ENCODE measurements at places on chromosomes 1 and 21.
A peak's percentile ranks its signal among the peaks of the same experiment; 100 is the strongest.

GRCh38 chr1:164583835-164584539, 25.0 kb downstream of the PBX1 start:
- no peak for DNase-seq

GRCh38 chr1:182110635-182111034, 49.1 kb upstream of the ZNF648 start:
- no peak for DNase-seq

DNA sequence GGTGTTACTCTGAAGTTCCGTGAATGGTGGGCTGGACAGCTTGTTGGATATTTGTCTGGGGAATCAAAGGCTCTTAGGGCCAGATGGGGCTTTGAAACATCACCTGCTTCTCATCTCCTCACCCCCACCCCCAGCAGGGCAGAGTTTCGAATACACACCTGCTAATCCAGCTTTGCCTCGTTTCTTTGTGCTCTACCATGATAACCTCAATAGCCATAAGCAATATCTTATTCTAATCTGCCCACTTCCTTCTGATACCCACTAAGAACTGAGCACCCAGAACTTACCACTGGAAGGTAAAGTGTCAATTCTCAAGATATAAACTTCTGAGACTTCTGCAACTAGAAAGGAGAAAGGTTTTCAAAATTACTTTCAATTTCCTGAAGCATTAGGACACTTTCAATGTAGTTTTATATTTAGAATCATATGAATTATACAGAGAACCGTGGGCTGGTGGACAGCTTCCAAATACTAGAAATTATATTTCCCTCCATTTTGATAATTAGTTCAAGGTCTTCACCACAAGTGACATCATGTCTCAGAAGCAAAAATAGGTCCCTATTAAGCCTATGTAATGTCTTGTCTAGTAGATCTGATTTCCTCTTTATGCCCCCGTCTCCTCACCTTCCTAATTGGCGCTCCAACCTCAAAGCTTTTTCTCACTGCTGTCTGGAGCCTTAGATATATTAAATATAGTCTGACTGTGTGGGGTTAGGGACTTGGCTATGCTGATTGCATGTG, 64.4 kb upstream of the NEK2 start:
- peak; percentile 20 for DNase-seq

GRCh38 chr1:204126956-204127355, 24.9 kb downstream of the ETNK2 start:
- no peak for DNase-seq

- DNase-seq, result no peak
Measured at GRCh38 chr1:19785660-19786059, 14.1 kb downstream of the TMCO4 start.

- no peak for DNase-seq
Measured at GRCh38 chr1:7993593-7994479, 32.3 kb downstream of the ERRFI1 start.

DNA sequence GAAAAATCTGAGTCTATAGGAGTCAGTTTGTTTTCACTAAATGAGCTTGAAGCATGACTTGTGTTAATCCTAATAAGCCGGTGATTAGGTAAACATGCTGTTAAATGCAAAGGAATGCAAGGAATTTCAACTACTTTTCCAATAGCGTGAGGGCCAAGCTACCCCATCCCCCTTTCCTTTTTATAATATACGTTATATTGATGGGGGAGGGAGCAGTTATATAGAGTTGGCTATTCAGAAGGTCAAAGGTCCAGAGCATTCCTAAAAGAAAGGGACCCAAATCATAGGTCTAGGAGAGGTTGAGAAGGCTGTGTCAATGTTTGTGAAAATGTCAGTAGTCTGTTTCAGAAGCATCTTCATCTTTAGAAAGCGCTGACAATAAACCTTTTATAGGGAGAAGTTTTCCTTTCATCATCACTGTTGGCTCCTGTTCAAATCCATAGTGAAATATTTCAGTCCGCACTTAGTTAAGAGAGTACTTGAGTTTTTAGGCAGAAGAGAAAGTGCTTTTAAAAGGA, 3.8 kb downstream of the CCN1 start:
- DNase-seq, result no peak

GRCh38 chr1:164785841-164786534, 227.0 kb downstream of the PBX1 start:
- DNase-seq, result no peak

GRCh38 chr1:44217809-44218410, 4.6 kb downstream of the DMAP1 start:
- DNase-seq, result peak; percentile 68

- no peak for DNase-seq
Measured at GRCh38 chr1:85756864-85757263, 48.6 kb upstream of the ZNHIT6 start.

DNA sequence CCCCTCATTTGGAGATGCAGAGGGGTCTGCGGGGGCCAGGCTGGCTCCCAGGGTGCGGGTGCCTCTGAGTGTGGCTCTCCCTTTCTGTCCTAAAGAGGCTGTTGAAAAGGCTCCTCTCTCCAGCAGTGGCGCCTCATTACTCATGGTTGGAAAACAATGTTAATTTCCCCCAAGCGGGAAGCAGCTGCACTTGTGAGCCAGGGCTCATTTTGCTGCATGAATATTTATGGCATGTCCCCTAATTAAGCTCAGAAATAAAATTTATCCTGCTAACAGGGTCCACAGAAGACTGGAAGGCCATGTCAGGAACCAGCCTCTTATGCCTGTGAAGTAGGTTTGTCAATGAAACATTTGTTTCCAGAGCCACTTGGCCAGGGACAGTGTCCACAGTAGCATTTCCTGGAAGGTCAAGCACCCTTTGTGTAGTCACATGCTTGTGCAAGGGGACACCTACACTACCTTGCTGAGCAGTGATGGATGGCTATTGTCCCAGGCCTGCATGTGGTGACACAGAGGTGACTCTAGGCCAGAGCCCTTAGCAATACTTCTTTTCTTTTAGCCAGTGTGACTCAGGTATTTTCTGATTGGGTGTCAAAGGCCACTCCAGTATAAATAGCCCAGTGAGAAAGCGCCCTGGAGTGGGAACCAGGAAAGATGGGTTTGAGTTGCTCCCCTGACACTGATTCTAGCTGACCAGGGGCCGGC, 259.0 kb downstream of the FOXD2 start:
- DNase-seq, result no peak

- DNase-seq, result no peak
Measured at GRCh38 chr1:17204546-17205440, at the start of gene PADI1. PADI1 (plus strand) TSS chr1:17205128; CDS start chr1:17205218, 90 bp downstream.

DNA sequence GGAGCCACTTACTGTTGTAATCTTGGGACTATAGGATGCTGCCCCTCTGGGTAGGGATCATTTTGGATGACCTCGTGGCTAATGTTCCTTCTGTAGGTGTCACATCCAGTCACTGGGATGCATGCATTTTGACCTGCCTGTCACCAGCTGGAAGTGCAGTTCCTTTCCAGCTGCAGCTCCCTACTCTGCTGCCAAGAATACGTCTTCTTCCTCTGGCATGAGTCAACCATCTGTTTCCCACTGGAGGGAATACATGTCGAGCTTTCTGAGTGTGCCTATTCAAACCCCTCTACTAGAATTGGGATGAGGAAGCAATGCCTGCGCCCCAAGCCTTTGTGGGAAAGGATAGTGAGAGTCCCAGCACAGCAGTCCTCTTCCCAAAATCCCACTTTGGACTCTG, 415.5 kb upstream of the ADAMTS5 start:
- DNase-seq, result no peak

- DNase-seq, result no peak
Measured at GRCh38 chr1:65629788-65630187, 162.9 kb upstream of the PDE4B start.

DNA sequence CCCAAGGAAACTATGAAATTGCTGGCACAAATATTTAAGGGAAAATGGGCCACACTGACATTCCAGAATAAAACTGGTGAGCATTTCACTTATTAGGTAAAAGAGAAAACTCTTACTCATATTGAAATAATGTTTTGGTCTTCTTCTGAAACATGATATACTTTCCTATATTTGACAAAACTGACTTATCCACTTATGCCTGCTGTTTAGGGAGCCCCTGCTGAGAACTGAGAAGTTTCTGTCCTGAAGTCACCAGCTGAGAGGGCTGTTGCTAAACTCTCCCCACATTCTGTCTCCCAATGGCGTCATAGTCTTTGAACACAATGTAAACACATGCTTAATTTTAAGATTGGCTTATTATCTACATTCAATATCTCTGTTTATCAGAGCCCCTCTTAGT, 46.8 kb upstream of the ZC3H11B start:
- DNase-seq, result no peak
